ENCODE measurements at places on chromosomes 7 and 10.
A peak's percentile ranks its signal among the peaks of the same experiment; 100 is the strongest.

GRCh38 chr7:7148798-7149481 is 33.4 kb upstream of the C1GALT1 start:
- DNase-seq, result no peak

DNA sequence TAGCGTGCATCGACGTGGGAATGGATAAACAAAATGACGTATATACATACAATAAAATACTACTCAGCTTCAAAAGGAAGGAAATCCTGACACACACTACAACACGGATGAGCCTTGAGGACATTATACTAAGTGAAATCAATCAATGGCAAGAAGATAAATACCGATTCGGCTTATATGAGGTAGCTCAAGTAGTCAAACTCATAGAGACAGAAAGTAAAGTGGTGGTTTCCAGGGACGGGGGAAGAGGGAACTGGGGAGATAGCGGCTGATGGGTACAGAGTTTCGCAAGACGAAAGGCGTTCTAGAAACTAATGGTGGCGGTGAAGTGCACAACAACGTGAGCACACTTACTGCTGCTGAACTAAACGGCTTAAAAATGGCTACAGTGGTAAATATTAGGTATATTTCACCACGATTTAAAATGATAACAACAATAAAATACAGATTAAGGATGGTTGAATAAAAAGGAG is 516.7 kb downstream of the PARD3 start:
- no peak for DNase-seq

DNA sequence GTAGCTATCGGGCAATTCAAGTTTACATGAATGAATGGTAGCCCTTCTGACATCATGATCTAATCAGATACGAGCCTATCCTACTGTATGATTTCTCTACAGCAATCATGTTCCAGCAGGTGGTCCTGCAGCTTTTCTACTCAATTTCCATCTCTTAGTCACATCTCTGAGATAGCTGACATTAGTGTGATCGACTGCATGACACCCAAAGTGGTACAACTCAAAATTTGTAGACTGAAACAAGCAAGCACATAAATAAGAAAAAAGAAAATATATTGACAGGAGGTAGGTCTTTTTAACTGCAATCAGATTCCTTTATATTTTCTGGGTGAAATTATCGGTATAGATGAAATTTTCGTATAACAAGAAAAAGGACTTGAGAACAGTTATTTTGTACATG is 132.0 kb downstream of the PPP1R17 start:
- no peak for DNase-seq

- no peak for DNase-seq
Measured at GRCh38 chr10:46233181-46233580, 53.6 kb upstream of the ANTXRL start.

DNA sequence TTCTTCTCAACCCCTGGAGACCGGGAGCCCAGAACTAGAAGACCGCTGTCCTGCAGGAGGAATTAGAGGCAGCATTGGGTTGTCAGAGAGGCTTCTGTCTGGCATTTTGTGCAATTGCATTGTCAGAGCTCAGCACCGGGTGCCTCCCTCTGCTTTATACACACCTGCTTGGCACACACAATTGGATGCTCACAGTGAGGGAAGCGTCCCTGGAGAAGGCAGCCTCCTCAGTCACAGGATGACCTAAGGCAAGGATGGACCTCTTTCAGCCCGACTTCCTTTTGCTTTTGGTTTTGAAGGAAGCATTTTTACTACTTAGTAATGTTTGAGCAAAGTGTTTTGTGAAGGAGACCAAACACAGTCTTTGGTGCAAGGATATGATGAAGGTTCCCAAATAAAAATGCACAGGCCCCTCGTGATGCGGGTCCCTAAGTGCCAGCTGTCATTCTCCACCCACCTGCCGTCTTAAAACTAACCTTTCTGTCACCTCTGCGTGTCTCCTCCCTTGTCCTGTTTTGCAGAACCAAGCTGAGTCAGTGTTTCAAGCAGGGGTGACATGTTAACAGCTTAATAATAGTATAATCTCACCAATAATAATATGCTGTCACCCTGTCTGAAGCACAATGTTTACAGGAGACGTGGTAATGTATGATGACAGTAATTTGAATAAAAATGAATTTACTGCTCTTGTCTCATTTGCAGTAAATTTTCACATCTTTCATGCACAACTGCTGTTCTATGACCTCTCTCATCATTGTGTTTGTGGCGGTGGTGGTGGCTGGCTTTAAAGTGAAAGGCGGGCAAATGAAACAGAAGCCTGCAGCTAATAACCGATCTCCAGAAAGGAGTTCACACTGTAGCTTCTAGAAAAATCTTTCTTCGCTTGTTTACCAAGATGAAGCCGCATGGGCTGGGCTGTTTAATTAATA is 430.2 kb upstream of the MKI67 start:
- DNase-seq, result no peak

DNA sequence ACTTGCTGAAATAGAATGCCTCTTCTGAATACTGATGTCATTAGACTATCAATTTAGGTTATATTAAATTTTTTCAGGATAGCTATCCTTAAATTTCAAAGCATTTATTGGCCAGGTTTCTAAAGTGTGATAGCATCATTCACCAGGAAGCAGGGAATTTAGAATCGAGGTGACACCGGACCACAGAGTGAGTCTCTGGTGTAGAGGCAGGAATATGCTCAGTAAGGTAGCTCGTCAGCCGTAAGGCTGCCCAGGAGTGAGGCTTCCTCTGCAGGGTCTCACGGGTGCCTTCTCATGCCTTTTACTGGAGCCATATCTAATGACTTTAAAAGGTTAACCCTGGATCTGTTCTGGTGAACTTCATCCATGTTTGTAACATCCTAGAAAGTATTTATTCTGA is 170.8 kb upstream of the KLF14 start:
- no peak for DNase-seq

DNA sequence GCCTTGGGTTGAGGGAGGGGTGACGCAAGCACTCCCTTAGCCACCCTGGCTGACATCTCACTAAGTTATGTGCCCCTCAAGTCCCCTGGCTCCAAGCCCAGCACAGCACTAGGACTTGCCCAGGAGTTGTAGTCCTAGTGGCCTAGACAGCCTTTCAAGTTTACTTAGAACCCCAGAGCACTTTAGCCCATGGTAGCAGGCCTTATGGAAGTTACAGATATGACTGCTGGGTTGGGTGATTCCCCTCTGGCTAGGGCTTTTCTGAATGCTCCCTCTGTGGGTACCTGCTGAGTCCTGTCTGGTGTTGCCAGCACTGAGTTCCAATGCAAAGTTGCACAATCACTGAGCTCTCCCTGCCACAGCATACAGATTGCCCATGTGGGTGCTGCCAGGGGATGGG is 83.2 kb downstream of the AHCYL2 start:
- no peak for DNase-seq

DNA sequence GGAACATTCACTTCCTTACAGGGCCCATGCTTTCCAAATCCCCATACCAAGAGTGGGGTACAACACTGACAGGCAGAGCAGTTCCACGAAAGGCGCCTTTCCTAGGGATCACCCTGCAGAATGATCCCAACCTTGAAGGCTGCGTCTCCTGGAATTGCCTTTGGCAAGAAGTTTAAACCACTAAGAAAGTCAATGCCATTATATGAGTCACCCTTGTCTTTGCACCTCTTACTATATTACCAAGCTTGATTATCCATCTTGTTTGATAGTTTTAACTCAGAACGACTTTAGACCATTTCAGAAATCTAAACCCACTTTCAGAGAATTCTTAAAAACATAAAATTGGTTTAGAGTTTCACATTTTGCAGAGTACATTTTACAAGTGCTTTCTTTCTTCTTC is 282.1 kb downstream of the ARHGAP12 start:
- no peak for DNase-seq

DNA sequence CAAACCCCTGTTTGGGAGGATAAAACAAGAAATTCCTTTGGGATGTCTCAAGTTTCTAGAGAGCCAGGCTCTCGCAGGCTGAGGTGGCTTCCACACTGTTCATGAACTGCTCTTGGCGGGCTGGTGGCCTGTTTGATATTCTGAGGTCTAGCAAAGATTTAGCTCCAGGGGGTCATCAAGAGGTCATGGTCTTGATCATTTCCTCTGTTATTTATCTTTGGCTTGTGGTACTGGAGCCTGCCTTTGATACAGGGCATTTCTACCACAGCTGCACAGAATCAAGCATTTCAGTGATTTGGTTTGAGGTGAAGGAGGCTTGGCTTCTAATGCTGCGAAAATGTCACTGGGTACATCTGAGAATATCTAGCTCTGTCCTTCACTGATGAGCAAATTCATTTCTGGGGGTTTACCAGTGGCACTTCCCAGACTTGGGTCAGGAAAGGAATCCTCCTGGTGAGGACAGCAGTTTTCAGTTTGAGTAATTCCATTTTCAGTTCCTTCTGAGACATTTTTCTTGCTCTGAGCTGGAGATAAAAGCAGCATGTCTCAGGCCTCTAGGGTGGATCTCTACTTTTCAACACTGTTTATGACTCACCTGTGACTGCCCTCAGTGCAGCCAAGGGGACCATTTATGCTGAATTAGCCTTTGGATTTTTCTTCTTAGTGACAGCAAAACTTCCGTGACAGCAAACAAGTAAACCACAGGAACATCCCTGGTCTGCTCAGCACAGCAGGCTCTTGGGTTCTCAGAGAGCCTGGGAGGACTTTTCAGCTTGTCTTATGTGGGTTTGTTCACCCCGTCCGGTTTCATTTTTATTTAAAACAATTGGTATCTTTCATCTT is 312.0 kb downstream of the RNLS start:
- peak; percentile 95 for DNase-seq

- DNase-seq, result no peak
Measured at GRCh38 chr10:34838366-34838900, 23.3 kb upstream of the PARD3 start.

DNA sequence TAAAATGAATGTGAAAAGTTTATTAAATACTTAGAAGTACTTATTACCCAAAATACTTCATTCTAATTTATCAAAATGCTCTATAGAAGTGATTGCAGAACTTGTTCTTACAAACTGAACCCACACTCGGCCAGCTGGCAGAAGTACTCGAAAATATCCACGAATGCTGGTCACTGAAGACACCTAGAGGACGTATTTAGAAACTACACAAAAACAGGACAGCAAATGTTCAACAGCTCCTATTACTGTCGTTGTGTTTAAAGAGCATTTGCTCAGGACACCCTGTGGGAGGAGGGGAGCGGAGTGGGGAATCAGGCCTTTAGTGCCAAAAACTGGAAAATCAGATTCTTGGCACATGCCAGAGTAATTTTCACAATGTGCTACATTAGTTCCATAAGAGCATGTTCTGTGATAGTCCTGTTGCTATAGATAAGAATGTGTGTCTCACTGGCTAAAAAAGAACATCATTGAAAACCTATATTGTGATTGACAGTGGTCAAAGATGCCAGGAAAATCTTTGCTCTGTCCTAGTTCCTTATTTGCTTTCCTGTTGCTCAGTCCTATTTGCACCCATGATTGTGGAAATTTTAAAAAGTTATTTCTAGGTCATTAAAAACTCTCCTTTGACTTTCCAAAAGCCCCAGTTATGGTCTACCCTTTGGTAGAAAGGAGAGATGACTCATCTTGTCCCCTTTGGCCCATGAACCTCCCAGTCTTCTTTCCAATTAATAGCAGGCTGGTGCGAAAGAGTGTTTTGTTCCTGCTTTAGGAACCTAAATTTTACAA is 49.0 kb upstream of the NRBF2 start:
- peak; percentile 64 for DNase-seq

- DNase-seq, result peak; percentile 90
Measured at GRCh38 chr7:132511387-132511786, 64.9 kb downstream of the PLXNA4 start.

- DNase-seq, result no peak
Measured at GRCh38 chr7:149713061-149713730, 60.2 kb downstream of the ZNF467 start.

DNA sequence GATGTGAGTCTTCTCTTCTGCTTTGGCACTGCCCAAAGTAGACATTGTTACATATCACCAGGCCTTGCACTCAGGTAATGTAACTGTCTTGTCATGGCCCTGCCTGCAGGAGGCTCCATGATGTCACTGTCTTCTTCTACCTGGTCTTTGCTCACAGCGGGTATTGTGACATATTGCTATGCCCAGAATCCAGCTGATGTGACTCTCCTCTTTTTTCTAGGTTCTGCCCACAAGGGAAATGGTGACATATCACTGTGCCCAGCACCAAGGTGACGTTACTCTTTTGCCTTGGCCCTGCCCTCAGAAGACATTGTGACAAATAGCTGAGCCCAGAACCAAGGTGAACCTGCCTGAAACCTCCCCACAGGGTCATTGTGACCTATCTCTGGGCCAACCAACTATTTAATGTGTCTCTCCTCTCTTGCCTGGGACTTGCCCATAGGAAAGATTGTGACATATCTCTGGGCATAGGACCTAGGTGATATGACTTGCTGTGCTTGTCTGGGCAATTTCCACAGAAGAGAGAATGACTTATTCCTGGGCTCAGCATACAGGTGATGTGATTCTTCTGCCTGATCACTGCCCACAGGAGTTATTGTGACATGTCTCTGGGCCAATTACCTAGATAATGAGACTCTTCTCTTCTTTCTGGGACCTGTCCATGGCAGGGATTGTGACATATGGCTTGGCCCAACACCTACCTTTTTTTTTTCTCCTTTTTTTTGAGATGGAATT is 26.5 kb upstream of the ZNF107 start:
- no peak for DNase-seq

Data from MM.1S (cell line).